ENCODE measurements at places on chromosomes 5 and 9. TPM values are rescaled to one million over a fixed set of nuclear protein-coding genes. Genes with fewer than 3 reads are reported as not detected.

POLK gene
- 29.8 TPM for total RNA-seq

RMRP gene
- total RNA-seq, result 12,592 TPM

FBN2 gene
- not detected for total RNA-seq

BRINP1 gene
- not detected for total RNA-seq

NTNG2 gene
- 4.8 TPM for total RNA-seq

GRCh38 chr9:113876151-113876992 lies at the start of gene ZNF618:
Gene ZNF618 (plus strand): TSS chr9:113876309. CDS start chr9:113876381, 72 bp downstream.
- DNase-seq, result no peak

DNA sequence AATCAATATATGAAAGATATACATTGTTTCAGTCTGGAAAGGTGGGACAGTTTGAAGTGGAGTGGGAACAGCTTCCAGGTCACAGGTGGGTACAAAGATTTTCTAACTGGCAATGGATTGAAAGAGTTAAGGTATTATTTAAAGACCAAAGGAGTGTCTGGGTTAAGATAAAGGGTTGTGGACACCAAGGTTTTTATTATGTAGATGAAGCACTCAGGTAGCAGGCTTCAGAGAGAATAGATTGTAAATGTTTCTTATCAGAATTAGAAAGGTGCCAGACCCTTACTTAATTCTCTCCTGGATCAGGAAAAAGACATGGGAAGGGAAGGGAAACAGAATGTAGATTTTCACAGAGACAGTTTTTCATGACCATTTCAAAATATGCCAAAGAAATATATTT lies 1174.8 kb downstream of the MAT2B start:
- DNase-seq, result no peak

DNA sequence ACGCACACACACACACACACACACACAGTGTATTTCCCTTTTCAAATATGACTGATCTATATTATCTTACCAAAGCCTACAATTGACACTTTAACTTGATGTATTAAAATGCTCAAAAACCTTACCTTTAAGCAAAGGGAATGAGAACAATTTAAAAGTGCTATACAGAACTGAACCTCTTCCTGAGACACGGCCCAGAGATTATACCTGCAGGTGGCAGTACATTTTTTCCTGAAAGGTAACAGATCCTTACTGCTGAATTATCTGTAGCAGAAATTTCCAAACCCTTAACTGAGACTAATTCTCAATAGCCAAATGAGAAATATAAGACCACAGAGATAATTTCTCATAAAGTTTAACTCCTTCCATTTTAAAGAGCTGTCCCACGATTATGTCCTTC lies 91.1 kb downstream of the MYO10 start:
- DNase-seq, result no peak

- peak; percentile 74 for DNase-seq
Observed at GRCh38 chr9:129887334-129888292, 52.4 kb downstream of the USP20 start.

DNA sequence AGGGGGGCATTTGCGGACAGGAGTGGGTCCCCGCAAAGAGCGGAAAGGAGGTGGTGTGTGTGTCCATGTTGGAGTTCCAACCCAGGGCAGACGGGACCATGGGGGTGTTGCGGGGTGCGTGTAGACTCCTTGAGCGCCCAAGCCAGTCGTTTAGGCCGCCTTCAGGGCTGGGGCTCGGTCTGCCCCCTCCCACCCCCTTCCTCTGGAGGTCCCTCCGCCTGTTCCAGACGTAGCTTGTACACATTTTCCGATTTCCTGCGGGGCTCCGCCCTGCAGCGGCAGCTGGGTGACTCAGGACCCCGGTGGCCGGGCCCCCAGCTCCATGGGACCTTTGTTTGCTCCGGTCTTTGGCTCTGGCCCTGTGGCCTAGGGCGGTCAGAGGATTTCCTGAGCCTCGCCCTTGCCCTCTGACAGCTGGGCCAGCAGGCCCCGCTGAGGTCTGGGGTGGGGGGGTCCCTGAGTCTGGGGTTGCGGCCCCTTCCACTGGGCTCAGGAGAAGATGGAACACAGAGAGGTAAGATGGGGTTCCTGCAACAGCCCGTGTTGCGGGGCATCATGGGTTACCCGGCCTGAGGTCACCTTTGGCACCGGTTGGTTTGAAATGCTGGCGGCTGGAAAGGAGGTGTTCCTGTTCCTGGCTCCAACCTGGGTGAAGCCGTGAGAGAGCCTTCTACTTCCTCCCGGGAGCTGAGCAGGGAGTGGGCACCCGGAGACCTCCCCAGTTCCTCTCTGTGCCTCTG lies 1.5 kb downstream of the PKN3 start:
- DNase-seq, result no peak

GRCh38 chr9:96006961-96007360 lies 131.5 kb downstream of the ERCC6L2 start:
- DNase-seq, result no peak

Measured in activated CD8-positive, alpha-beta T cell treated with anti-CD3 and anti-CD28 coated beads, Interleukin-2, amount 10 ng/mL, durations not matched to agents 7 days and 5 days (primary cell).